Left kidney (tissue), 8 donors: ENCODE measurements at places on chromosomes 1 and 21.
A peak's percentile ranks its signal among the peaks of the same experiment; 100 is the strongest.

GRCh38 chr1:36199934-36200741 is 24.1 kb upstream of the THRAP3 start:
- no peak for DNase-seq

- no peak for DNase-seq
Observed at GRCh38 chr1:35085421-35085820, 6.2 kb downstream of the ZMYM1 start.

DNA sequence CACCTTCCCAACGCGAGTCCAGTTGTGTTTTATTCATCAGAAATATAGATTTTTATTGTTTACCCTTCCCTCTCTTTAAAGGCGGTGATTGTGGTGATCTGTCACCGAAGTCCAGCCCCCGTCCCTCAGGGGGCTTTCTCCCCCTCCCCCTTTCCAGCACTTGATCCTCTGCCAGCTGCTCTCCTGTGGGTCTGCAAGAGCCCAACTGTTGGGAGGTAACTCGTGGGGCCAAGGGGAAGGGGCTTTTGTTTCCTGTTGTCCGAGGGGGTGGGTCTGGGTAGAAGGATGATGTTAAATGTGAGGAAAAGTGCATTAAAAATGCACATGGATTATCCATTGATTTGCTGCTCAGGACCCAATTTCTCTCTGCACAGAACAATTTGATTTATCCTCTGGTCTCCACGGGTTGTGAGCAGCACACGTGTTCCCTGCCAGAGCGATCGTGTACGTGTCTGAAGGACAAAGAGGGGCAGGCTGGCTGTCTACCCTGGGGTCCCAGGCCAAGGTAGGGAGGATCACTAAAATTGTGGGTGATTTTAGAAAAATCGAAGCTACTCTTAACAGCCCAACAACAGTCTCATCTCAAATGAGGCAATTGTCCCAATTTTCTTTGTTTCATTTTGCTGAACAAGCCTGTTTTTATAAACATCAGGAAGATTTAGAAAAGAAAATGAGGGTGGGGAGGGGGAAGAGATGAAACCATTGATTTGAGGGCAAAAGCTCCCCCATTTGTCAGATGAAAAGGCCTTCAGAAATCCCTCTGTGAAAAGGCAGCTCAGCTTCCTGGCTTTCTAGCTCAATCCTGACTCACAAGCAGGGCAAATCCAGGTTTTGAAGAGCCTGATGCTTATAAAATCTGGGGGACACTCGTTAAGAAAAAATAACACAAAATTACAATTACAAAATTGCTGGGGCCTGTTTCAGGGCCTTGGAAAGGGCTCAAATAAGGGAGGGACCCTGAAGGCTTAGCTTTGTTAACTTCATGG is 176.2 kb downstream of the RHOU start:
- no peak for DNase-seq

- DNase-seq: no peak
Observed at GRCh38 chr1:173205146-173206051, 1.7 kb downstream of the TNFSF4 start.

DNA sequence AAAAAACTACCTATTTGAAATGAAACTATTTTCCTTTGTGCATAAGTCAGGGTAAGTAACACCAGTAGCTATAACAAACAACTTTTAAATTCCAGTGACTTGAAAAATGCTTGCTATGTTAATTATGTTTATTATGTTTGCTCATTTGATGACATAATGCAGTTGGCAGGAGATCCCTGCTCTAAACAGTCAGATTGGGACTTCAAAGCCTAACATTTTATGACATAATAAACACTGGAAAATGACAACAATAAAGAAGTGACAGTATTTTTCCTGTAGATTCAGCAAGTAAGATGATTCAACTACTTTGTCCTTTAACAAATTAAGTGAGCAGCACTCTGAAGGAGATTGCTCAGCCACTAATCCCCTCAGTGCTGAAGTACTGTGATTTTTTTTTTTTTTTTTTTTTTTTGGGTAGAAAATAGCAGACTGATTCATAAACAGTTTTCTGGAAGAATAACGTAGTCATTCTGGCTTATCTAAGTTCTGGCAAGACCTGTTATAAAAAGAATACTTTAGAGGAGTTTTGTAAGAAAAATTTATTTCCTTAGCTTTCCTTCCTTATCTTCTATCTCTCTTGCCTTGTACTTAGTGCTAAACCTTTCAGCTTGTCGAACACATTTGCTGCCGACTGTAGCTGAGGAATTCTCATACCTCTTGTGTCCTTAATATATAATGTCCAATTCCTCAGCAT is 207.2 kb downstream of the PTGER3 start:
- DNase-seq: no peak

DNA sequence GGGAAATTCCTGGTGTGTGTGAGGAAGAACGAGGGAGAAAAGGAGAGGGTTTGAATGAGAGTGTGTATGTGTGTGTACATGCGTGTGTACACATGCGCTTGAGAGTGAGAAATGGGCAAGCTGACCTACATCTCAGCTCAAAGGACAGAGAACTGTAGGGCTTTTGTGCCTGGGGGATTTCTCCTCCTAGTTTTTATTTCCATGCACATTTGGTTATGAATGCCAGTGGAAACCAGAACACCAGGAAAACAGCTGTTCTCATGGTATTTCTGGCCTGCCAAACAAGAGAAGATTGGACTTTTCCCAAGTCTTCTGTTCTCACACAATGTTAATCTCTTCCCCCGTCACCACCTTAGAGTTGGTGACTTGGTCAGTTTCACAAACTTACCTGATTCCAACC is 45.2 kb downstream of the SLC44A3 start:
- DNase-seq: no peak

- DNase-seq: no peak
Observed at GRCh38 chr1:55399346-55399745, 184.2 kb upstream of the USP24 start.

DNA sequence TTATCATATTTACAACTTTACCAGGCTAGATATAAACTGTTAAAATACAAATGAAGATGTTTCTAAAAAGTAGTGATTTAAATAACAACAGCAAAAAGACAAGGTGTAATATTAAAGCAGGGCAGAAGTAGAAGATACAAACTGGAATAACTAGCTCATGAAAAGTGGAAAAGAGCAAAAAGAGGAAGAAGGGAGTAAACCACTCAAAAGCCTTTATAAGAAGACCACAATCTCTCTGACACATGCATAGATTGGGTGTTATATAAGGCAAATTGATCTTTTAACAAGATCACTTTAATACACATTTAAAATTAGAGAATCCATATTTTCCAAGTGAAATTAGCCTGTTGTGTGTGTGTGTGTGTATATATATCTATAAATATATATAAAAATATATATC is 5.0 kb downstream of the DENND1B start:
- DNase-seq: no peak

- no peak for DNase-seq
Observed at GRCh38 chr1:170377896-170378634, 153.9 kb upstream of the GORAB start.

- DNase-seq: no peak
Observed at GRCh38 chr21:14987370-14988170, 77.2 kb downstream of the NRIP1 start.

- no peak for DNase-seq
Observed at GRCh38 chr1:25820247-25821111, 725 bp downstream of the MTFR1L start.

DNA sequence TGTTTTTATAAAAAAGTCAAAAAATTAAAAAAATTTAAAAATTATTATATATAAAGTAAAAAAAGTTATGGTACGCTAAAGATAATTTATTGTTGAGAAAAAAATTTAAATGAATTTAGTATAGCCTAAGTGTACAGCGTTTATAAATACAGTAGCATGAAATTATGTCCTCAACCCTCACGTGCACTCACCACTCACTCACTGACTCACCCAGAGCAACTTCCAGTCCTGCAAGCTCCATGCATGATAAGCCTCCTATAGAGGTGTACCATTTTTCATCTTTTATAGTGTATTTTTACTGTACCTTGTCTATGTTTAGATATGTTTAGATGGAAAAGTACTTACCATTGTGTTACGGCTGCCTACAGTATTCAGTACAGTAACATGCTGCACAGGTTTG is 5.1 kb downstream of the DISC1 start:
- DNase-seq: no peak

- DNase-seq: no peak
Observed at GRCh38 chr1:237111807-237112206, 69.8 kb downstream of the RYR2 start.

DNA sequence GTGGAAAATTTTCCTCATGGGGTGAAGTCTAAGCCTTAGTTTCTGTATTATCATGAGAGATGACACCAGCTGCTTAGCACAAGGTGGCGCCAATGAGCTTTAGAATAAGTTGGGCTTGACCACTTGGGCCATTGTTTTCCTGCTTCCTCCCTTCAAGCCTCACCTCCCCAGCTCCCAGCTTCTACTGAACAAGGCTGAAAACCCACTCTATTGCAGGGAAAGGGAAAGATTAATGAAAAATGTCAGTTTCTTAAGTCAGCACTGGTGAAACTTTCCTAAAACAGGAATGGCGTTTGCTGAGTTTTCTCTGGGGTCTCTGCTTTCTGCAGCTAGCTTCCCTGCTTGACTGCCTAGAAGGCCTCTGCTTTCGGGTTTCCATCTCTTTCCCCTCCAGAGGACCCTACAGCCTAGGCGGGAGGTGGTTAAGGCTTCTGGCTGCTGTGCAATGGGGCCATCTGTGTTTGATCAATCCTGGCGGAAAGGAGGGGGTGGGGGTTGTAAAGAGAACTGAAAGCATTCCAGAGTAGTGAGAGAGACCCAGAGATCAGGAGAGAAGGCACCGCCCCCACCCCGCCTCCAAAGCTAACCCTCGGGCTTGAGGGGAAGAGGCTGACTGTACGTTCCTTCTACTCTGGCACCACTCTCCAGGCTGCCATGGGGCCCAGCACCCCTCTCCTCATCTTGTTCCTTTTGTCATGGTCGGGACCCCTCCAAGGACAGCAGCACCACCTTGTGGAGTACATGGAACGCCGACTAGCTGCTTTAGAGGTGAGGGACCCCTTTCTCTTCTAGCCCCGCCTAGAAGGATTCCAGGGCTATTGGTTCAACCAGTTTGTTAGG is at the start of gene OLFML3:
OLFML3 (plus strand) TSS at position 612 of the 840 bp plus-strand sequence; CDS start at position 655, 43 bp downstream.
- DNase-seq: peak; percentile 95

DNA sequence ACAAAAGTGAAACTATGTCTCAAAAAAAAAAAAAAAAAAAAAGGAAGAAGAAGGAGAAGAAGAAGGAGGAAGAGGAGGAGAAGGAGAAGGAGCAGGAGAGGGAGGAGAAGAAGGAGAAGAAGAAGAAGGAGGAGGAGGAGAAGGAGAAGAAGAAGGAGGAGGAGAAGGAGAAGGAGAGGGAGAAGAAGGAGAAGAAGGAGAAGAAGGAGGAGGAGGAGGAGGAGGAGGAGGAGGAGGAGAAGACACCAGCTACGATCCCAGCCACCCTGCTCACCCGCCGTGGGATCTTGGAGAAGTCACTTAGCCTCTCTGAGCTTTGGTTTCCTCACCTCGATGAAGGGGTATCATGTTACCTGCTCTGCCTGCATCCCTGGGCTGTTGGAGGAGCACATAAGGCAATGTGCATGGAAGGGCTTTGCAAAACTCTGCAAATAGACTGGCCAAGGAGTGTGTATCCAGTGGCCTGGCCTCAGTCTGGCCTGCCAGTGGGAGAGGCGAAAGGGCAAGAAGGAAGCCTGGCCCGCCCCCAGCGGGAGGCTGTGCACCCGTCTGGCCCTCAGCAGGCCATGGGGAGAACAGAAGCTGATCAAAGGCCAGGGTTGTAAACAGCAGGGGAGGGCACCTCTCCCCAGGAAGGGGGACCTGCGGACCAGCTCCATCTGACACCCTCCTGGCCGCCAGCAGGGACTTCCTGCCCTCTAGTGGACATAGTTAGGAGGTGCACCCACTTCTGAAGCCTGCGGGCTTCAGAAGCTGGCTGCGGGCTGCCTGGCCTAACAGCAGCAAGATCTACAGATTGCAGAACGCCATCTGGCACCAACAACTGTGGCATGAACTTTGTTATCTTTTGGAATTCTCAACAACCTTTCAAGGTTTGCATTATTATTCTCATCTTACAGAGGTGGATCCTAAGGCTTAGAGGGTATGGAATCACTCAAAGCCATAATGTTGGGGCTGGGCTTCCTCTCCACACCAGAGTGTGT is 19.2 kb upstream of the CDK18 start:
- DNase-seq: peak; percentile 64

- no peak for DNase-seq
Observed at GRCh38 chr1:38973659-38974437, 17.2 kb upstream of the AKIRIN1 start.

- no peak for DNase-seq
Observed at GRCh38 chr1:61220536-61220935, 138.2 kb downstream of the NFIA start.

- no peak for DNase-seq
Observed at GRCh38 chr1:21932127-21932526, 5.0 kb downstream of the HSPG2 start.

GRCh38 chr1:164895026-164895912 is 336.3 kb downstream of the PBX1 start:
- DNase-seq: no peak
